ENCODE measurements at places on chromosomes 6 and 20.

- DNase-seq: no peak
Measured at GRCh38 chr6:145656128-145656527, 79.2 kb downstream of the EPM2A start.

DNA sequence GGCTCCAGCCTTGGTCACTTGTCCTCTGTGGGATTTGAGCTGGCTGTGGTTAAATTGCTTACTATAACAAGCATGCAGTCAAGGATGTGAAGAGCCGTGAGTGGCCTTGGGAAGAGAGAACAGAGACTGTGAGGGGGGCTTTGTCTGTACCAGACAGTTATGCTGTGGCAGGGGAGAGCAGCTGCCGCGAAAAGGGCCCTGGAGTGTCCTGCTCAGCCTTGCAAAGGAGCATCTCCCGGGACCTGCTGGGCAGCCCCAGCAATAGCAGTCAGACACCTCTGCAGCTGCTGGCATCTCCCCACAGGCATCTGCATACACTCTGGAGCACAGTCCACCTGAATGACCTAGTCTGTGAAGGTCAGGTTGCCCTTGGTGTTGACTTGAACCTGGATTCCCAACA, 6.3 kb downstream of the EBF4 start:
- no peak for DNase-seq

DNA sequence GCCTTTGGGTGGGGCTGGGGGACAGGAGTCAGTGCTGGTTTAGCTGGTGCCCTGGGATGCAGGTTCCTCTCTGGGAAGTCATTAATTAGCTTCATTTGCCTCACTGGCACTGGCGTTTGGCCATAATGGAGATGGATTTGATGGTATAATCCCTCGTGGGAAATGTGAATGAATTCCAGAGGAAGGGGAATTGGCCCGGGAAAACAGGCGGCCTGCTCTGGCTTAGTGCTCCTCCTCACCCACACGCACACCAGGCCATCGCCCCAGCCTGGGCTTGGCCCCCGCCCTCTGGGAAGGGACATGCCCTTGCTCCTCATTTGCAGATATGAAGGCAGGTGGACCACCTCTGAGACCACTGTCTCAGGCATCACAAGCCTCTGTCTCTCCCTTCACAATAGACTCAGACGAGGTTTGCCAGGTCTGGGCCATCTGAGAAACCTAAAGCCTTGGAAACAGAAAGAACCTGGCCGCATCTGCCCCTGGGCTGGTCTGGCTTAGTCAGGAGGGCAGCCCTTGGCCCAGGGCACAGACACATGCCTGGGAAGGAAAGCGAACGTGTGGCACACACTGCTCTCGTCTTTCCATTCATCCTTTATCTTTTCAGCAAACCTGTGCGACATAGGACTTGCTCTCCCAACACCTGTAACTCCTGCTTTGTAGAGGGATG, 199.2 kb upstream of the CDH4 start:
- no peak for DNase-seq

- DNase-seq: peak; percentile 24
Measured at GRCh38 chr6:19311786-19312185, 525.4 kb upstream of the ID4 start.

DNA sequence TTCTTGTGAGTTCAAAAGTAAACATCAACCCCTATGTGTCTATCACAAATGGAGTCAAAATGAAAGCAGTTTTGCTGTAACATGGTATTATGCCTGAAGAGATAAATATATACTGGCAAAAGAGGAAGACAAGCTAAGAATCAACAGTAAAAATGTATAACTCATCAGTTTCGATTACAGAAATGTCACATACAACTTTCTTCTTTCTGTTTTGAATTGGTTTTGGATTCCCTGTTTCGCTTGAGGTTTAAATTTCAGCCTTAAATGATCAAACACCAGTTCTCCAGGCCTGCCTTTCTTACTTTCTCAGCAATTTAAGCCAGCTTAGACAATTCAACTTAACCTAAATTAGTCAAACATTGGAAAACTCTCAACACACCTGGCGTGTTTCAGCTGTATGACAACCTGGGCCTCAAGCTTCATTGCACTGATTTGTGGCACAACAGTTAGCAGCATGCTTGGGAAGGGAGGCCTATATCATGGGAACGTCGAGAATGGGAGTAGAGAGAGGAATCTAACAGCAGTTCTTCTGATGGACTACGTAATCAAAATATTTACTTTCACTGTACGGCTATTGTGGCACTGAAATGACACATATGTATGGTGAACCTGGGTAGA, 51.9 kb upstream of the MARCKS start:
- DNase-seq: no peak

- no peak for DNase-seq
Measured at GRCh38 chr6:152595499-152595898, 41.7 kb downstream of the SYNE1 start.

DNA sequence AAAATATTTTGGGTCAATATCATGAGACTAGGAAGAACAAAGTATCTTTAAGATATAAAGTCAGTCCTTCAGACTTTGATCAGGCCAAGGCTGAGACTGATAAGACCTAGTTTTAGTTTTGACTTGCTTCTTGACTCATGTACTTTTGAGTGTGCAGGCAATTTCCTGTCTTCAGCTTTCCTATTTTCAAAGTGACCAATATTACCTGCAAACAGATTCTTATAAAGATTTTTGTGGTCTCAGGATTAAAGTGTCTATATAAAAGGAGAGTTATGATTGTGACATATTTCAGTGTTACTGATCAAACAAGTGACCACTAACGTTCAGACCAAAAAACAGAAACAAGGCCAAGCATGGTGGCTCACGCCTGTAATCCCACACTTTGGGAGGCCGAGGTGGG, 36.0 kb upstream of the AKIRIN2 start:
- DNase-seq: no peak

DNA sequence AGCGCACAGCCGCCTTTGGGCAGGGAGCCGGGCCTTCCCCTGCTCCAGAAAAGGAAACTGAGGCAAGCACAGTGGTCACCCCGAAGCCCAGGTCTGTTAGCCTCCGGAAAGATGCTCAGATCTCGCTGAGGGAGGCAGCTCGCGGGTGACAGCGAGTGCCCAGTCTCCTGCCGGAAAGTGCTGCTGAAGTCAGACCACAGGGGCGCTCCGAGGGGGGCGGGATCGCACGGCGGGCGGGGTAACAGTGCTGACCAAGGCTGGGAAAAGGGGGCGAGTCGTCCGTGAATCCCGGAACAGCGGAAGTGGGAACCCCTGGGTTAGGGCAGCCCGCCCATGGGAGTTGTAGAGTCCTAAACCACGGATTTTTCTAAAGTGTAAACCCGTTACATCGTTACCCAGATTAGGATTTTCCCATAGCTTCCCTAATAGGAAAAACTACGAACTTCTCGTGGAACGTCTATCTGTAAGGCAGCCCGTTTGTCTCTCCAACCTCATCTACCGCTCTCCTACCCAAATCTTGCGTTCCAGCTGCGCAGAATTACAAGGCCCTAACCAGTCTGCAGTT, 504 bp downstream of the VPS16 start:
- DNase-seq: no peak

DNA sequence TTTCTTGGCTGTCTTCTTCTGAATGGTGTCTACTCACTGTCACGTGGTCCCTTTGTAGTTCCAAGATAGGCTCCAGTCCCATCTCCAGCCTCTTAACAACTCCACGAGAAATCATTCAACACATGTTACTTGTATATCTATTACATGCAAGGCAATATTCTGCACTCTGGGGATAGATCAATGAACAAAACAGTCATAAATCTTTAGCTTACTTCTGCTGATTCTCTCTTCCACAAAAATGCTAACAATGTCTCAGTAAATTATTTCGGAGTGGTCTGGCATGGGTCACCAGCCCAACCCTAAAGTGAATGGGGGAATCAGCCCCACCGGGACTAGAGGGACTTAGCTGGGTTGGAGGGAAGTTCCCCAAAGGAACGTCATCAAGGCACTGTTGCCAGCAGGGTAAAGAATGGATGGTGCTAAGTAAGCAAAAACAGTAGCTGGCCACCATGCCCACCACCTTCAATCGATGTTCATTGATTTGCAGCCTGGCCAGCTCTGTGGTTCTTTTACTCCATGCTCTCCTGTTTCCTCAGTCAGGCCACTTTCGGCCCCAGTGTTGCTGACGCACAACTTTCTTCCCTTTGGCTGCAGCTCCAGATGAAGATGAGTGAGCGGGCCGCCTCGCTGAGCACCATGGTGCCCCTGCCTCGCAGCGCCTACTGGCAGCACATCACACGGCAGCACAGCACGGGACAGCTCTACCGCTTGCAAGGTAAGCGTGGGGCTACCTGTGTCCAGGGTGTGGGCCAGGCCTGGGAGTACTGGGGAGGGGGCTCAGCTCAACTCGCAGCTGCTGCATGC, 167.7 kb downstream of the DOK5 start:
- no peak for DNase-seq

DNA sequence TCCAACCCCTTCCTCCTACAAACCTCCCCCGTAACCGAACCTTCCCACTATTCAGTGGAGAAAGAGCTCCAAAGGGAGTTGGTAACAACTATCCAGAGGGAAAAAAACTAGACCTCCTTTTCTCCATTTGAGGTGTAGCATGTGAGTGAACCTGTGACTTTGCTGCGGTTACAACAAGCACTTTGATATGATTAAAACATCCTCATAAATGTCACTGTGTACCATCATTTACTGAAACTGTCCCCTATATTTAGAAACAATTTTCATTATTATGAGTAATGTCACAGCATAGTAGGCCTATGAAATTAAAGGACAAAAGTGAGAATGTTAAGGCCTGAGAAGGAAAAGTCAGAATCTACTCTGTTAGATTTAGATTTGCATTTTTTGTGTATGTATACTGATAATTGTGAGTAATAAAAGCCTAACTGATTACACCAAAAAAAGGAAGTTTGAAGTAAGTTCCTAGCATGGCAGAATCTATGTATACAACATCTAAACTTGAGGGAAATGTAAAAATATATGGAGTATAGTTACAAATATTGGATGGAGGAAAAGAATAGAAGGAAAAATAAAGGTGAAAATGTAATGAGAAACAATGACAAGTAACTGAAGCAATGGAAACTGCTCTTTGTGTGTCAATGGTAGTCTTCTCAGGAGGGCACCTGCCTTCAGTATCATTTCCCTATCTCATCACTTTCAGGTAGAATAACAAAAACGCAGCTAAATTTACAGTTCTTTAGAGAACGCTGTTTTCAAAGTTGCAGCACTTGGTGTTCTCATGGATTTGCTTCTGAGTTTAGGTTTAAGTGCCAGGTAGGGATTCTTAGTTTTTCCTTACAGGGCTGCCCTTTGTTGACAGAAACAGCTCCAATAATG, 145.9 kb downstream of the IMPG1 start:
- DNase-seq: no peak

- DNase-seq: no peak
Measured at GRCh38 chr20:41170386-41171105, 33.2 kb downstream of the PLCG1 start.

- peak; percentile 16 for DNase-seq
Measured at GRCh38 chr20:13119583-13119982, 101.5 kb upstream of the ISM1 start.

- no peak for DNase-seq
Measured at GRCh38 chr6:24357336-24358218, at the start of gene DCDC2. Gene DCDC2 (minus strand): TSS chr6:24358059. CDS start chr6:24357750, 309 bp downstream.

- no peak for DNase-seq
Measured at GRCh38 chr6:155328539-155329459, 14.5 kb upstream of the TFB1M start.

GRCh38 chr20:48879612-48880245, 41.8 kb upstream of the ARFGEF2 start:
- no peak for DNase-seq

DNA sequence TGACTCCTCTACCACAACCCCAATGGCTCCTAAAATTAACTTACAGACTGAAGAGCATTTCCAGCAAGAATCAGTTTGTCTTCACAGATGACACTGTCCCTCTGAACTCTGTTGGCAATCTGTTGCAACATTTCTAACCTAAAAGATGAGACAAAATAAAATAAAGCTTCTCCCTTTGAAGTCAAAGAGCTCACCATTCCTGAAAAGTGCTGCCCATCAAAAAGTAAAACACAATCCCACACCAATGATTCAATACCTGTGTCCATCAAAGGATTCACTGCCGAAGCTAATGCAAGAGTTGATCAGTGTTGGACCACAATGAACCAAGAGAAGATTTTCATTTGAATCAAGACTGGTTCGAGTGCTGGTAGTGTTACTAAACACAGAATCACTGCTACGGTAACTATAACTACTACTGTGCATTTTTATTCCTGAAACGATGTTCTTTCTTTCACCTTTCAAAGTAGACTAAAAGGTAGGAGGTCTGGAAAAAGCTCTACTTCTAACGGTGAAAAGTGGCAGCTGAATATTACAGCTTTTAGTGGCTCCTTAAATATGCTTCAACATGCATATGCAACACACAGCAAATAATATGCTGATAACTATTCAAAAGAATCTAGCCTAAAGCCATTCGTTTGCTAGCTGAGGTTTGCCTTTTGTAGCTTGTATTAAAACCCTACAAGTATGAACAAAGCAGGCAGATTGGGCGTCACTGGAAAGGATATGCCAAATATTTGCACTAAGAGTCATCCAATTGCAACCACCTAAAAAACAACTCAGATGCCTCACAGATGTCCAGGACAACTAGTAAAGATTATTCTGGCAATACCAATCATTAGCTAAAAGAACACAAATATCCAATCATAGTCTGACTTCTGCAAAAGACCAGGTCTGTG, at the start of gene DST:
Gene DST (minus strand): TSS at position 524 of the 896 bp plus-strand sequence.
- no peak for DNase-seq

- DNase-seq: no peak
Measured at GRCh38 chr20:16580147-16580546, 6.9 kb upstream of the KIF16B start.

GRCh38 chr6:88843040-88843439, 120.4 kb downstream of the RNGTT start:
- DNase-seq: no peak
